ENCODE measurements at places on chromosomes 11 and 22.

GRCh38 chr11:30984827-30985226, 384.7 kb downstream of the DCDC1 start:
- no peak for DNase-seq

GRCh38 chr22:27729246-27729645, 72.3 kb downstream of the MN1 start:
- DNase-seq: no peak

DNA sequence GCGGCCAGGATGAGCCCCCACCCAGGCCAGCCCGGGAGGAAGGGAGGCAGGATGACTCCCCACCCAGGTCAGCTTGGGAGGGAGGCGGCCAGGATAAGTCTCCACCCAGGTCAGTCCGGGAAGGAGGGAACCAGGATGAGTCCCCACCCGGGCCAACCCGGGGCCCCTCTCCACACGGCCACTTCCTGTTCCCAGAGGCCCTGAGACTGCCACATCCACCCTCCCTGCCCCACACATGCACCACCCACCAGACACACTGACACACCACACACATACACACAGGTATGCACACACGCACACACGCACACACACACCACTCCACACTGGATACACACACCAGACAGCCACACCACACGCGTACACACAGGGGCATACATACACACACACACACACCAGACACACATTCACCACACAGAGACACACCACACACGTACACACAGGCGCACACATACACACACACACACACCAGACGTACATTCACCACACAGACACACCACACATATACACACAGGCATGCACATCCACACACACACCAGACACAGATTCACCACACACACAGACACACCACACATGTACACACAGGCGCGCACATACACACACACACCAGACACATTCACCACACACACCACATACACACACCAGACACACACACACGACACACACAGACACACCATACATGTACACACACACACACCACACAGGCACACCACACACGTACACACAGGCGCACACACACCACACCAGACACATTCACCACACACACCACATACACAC, 84.9 kb upstream of the PRR5 start:
- DNase-seq: no peak

DNA sequence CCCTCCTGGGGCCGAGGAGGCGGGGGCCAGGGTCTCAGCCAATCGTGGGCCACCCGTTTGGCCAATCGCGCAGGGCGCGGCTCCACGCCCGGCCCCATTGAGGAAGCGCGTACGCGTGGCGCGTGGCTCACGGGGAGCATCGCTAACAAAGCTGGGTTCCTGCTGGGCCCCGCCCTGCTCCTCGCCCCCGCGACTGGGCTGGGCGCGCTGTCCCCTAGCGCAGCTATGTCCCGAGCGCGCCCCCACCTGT, 614 bp upstream of the ASCL2 start:
- DNase-seq: no peak

- no peak for DNase-seq
These were observed 22.7 kb upstream of the RASD2 start for GRCh38 chr22:35517769-35518530.

DNA sequence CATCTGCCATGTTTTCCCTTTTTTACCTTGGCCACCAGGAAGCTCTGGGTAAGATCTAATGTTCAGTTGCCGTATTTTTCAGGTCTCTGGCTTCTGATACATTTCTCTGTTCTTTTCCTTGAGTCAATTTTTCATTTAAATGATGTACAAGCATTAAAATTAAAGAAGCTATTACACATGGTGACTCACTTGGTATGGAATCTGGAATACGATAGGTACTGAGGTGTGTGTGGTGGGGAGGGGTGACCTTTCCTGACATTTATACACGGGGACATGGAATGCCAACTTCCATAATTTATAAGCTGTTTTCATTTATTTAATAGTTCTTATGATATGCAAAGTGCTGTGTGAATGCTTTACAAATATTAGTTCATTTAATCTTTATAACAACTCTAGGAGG, 47.8 kb upstream of the ALX4 start:
- no peak for DNase-seq

DNA sequence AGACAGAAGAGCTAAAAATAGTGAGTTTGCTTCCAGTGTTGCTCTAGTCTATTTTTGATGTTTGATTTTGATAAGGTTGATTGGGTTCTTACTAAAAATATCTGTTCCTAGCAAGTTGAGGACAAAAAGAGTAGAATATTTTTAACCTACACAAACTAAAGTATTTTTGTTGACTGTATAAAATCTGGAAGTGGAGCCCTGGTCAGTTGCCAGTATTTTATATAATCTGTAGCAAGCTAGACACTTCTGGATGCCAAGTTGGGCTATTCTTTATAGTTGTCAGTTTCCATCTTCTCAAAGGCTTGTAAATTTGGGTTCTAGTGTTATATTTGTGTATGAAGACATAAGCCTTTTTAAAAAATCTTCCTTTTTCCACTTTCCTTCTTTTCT, 56.7 kb downstream of the HSD17B12 start:
- DNase-seq: no peak

GRCh38 chr11:110077831-110078325, 15.3 kb upstream of the ZC3H12C start:
- no peak for DNase-seq

DNA sequence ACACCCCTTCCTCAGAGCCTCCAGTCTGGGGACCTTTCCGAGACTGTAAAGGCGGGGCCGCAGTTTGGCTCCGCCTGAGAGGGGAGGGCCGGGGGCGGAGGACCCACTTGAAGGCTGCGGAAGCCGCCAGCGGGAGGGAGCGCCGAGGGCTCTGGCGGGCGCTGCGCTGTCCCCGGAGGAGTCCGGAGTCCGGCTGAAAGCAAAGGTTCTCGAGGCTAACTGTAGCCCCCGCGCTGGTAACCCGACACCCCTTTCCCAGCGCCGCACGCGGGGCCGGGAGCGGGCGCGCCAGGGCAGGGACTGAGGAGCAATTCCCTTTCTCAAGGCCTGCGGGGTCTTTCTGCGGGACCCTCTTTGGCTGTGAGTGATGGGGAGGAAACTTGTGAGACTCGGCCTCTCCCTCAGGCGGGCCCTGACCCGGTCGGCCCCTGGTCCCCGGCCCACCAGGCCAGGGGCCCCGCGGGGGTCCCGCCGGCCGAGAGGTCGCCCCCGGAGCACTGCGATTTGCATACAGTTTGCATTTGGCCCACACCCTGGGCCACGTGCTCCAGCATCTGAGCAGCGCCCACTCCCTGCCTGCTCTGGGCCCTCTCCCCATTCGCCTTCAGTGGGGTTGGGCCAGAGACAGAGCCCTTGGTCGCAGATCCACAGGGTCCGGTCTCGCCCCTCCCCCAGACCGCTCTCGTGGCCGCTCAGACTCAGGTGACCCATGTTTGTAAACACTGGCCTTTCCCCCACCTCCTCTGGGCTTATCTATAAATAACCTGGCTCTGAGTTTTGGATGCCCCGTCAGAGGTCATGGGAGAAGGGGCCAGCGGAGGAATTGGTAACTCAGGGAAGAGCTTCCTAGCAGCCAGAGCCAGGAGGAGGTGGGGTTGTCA, 519 bp upstream of the ART5 start:
- DNase-seq: no peak

GRCh38 chr22:31840585-31840984, 86.8 kb downstream of the DEPDC5 start:
- no peak for DNase-seq

GRCh38 chr11:133269267-133269666, 263.0 kb downstream of the OPCML start:
- DNase-seq: no peak

- no peak for DNase-seq
These were observed 30.7 kb downstream of the PHF21B start for GRCh38 chr22:44979154-44979553.
